ENCODE measurements at places on chromosomes 6 and 20.

GRCh38 chr6:167576050-167576741 is 250.5 kb upstream of the AFDN start:
- no peak for DNase-seq

DNA sequence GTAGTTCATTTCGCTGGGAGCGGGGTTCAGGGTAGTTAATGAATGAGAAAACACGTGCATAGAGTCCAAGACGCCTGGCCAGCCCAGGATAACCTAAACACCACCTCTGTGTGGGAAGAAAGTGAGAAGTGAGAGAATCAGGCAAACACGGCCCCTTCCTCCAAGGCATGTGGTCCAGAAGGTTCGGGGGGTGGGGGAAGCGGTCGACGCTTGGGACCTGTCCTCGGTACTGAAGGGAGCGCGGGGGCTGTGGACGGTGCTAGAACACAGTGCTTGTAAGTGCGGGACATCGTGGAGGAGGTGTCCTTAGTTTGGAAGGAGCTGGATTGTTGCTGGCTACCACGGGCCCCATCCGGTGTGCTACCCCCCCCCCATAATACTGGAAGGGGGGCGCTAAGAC is 1.7 kb upstream of the VSTM2L start:
- no peak for DNase-seq

DNA sequence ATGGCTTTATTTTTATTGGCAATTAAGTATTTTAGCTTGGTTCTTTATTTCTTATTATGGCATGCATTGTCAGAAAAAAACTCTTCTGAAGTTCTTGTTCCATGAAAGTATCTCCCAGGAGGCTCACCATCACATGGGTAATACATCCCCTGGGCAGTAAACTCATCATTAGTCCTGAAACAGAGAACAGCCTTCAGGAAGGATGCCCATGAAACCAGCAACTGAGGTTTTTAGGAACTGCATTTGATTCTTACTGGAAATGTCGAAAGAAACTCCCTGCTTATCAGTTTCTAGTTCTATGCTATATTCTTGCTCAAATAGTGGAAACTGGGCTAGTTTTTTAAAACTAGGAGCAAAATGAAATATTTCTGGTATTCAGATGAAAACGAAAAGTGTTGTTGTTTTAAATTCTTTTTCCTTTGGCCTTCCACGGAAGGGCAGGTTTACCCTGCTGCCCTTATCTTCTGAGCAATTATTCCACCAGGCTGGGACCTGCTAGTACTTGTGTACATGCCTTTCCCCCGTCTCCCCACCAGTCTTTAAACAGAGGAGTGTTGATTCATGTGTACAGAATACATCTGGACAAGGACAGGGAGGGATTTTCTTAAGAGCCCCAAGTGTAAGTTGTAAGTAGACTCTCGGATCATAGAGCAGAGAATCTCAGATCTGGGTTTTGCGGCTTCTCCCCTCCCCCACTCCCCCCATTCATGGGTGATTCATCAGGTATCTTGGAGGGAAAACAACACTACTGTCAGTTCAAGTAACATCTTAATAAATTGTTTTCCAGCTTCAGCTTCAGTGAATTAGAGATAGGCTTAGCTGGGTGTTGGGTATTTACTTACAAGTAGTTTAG is 81.5 kb downstream of the RTN4IP1 start:
- no peak for DNase-seq

GRCh38 chr6:86487660-86488221 is 449.6 kb upstream of the HTR1E start:
- no peak for DNase-seq

- DNase-seq: no peak
These were observed 158.4 kb upstream of the MYLIP start for GRCh38 chr6:15970517-15970916.

DNA sequence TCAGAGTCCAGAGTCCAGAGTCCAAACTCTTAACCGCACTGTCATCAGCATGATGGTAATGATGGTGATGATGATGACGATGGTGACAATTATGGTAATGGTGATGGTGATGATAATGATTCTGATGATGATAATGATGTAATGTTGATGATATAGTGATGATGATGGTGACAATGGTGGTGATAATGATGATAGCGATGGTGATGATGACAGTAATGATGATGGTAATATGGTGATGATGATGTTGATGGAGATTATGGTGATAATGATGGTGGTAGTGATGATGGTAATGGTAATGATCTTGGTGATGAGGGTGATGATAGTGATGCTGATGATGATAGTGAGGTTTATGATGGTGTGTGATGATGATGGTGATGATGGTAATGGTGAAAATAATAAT is 367.8 kb upstream of the CDH4 start:
- DNase-seq: no peak

GRCh38 chr20:62708591-62709536 is at the start of gene NTSR1:
NTSR1 (plus strand) TSS chr20:62708836; CDS start chr20:62709208, 372 bp downstream.
- DNase-seq: no peak

- no peak for DNase-seq
These were observed 170.1 kb downstream of the HS3ST5 start for GRCh38 chr6:114172576-114173260.

DNA sequence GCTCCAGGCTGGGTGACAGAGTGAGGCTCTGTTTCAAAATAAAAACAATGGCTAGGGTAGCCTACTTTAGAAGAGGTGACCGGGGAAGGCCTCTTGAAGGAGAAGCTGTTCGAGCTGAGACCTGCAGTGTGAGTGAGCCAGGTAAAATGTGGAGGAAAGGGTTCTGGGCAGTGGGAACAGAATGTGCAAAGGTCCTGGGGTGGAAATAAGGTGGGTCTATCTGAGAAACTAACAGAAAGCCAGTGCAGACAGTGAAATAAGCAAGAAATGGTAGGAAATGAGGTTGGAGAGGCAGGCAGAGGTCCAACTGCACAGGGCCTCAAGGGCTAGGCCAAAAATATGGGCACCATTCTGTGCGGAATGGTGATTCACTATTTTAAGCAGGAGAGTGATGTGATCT is 53.4 kb downstream of the BPIFB1 start:
- DNase-seq: no peak

GRCh38 chr6:107560657-107561056 is 70.7 kb downstream of the SOBP start:
- no peak for DNase-seq

- no peak for DNase-seq
These were observed 80.6 kb downstream of the FNDC1 start for GRCh38 chr6:159249752-159250151.

DNA sequence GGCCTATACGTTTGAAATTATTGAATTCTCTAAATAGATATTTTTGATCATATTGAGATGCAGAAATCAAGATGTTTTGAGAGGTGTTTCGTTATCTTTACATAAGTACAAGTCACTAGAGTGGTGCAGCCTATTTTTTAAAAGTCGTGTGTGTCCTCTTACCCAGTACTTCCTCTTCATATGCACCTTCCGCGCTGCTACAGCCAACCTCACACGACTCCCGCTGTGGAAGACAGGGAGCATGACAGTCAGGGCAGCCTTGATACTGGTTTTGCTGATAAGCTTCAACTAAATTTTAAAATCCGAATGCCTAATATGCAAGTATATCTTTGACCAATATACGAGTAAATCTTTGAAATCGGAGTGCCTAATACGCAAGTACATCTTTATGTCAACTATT is 16.3 kb downstream of the ROS1 start:
- DNase-seq: no peak

GRCh38 chr6:143941852-143942627 is 66.0 kb downstream of the PLAGL1 start:
- DNase-seq: no peak

GRCh38 chr20:10131732-10132345 is 86.8 kb upstream of the SNAP25 start:
- no peak for DNase-seq

- DNase-seq: no peak
These were observed 65.6 kb downstream of the TULP4 start for GRCh38 chr6:158377860-158378259.

- peak; percentile 65 for DNase-seq
These were observed 2.4 kb upstream of the PPP1R3G start for GRCh38 chr6:5082487-5083306.

- no peak for DNase-seq
These were observed 173.0 kb downstream of the PLCB4 start for GRCh38 chr20:9241721-9242427.

- DNase-seq: no peak
These were observed 433.9 kb upstream of the MAP3K7 start for GRCh38 chr6:91020744-91021143.

DNA sequence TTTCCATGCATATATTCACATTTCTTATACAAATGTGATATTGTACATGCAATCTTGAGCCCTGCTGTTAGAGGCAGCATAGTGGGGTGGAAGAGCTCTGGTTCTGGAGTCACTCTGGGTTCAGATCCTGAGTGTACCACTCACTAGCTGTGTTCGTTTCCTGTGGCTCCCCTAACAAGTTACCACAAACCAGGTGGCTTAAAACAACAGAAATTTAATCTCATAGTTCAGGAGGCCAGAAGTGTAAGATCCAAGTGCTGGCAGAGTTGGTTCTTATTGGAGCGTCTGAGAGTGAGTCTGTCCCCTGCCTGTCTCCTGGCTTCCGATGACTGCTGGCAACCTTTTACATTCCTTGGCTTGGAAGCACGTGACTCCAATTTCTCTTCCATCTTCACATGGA is 115.6 kb downstream of the MAP3K7 start:
- no peak for DNase-seq

DNA sequence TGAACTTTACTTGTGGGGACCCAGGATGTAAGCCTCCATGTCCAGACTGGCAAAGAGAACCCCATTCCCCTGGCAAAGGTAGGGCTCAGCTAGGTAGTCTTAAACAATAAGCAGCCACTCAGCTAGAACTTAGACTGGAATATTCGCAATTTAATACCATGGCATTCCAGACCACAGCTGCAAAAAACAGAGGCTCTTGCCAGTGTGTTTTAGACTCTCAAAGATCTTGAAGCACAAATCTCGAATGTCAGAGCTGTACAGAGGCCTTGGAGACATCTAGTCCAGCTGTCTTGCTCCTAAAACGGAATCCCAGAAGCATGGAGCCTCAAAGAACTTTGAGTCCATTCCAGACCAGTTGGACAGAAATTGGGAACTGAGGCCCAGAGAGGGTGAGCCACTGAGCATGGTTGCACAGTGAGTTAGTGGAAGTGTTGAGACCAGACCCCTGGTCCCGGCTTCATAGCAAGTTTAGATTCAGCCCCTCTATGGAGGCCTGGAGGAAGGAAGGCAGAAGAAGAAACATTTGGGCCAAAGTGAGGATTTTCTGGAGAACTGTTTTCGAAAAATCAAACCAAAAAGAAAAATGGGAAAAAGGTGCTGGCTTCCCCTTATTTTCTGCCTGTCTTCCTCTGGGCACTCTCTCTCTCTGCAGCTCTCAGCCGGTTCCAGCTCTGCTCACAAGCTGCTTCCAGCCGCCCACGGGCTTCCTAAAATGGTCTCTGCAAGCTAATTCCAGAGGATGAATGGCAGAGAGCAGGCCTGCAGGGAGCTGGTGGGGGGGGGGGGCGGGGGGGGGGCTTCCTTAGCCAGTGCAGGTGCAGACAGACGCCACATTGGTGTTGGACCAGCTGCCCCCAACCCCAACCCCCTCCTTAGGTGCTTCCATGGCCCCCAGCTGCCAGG is 32.4 kb downstream of the AAR2 start:
- DNase-seq: no peak

DNA sequence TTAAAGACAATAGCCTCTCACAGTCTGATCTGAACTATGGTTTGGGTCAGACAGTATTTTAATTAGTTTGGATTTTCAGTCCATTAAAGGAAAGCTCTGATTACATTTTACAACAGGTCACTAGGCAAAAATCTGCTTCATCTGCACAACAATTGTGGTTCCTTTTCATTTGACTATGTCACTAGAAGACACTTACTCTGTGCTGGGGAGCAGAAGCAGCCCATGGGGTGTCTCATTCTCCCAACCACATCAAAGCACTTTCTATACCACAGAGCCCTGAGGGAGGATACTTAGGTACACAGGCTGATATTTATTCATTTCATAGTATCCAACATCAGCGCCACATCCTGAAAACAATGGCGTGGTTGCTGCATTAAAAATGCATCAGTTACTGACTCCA is 36.6 kb upstream of the HDAC2 start:
- no peak for DNase-seq

- DNase-seq: no peak
These were observed 17.2 kb downstream of the GATA5 start for GRCh38 chr20:62458275-62459251.

GRCh38 chr6:163409712-163410111 is 4.8 kb upstream of the QKI start:
- no peak for DNase-seq

DNA sequence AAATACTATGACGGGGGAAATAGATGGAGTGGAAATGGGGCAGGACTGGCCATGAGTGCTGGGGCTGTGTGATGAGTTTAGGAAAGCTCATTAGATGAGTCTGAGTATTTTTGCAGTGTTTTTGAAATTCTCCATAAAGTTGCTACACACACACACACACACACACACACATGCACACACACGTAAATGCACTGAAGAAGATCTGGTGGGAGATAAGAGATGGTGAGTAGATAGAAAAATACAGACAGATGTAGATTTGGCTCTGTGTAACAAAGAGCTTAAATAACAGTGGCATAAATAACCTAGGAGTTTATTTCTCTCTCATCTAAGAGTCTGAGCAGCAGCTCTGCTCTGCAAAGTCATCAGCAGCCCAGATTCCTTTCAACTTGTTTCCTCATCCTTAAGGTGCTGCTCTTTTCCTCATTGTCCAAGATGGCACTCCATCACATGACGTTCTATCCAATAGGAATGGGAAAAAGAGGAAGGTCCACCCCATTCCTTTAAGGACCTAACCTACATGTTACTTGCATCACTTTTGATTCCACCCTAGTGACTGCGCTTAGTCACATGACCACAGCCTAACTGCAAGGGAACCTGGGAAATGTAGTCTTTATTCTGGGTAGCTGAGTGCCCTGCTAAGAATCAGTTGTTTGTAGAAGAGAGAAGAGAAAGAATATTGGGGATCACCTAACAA is 76.4 kb downstream of the EYA2 start:
- DNase-seq: peak; percentile 39

DNA sequence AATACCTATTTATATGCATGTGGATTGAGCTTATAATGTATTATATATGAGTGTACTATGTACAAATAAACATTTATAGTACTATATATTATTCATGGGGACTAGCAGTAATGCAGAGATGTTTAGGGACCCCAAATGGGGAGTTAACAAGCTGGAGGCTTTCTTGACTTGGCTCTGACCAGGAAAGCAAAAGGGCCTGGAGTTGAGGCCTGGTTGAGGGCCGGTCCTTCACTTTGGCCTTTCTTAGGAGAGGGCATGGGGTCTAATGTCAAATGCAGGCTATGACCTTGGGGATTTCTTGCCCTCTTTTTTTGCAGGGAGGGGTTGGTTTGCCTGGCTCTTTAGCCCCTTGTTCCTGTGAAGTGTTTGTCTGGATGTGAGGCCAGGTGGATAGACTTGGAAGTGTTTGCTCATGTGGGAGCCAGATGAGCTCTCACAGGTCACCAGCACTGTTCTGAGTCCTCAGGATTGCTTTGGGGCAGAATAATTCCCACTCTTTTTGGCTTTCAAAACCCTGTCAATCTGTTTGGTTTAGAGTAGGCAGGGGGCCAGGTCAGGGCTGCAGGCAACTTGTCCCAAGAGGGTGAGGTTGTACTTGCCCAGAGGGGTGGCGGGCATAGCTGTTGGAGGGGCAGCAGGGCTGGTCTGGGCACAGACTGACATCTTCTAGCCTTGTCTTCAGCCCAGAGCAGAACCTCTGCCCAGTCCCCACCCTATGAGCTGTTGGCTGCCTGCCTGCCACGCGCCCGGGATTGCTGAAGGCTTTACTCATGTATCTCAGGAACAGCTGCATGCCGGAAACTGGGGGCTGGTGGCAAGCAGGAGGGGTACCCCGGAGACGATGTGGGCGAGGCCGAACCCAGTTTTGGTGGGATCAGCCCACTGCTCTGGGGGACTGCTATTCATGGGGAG is 14.6 kb downstream of the TJAP1 start:
- peak; percentile 51 for DNase-seq
